ENCODE measurements at places on chromosomes 3 and 15.
A peak's percentile ranks its signal among the peaks of the same experiment; 100 is the strongest.

DNA sequence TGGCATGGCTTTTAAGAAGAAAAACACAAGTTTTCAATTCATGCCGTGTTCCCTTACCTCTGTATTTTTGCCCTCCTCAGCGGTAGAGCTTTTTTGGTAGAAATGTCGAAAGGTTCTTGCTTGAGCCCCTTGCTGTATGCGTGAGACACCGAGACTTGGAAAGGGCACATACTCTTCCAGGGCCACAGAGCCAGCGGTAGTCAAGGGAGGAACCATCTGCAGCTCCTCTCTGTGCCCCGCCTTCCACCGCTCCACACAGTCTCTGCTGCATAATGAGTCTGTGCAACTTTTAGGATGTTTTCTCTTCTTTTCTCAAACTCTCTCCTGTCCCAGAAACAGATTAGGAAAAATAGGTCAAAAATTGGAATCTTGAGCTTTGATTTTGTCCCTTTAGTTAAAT is 77.5 kb downstream of the LPP start:
- DNase-seq = no peak

- DNase-seq = no peak
These were observed 2.2 kb downstream of the IGF1R start for GRCh38 chr15:98650417-98651035.

DNA sequence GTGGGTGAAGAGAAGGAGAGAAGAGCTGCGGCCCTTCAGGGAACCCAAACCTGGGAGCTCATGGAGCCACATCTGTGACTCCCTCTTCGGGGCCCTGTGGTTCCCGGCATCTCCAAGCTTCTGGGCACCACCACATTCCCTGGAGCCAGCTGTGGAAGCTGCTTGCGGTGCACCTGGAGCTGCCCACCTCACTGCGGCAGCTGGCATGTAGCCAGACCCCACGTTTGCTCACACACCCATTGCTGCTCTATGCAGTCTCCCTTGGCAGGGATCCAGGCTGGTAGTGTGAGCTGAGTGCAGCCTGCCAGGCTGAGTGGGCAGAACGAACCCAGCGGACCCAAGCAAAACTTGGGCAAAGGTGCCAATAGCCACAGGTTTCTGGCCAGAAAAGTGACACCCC is 16.8 kb upstream of the PLA2G4E start:
- no peak for DNase-seq

DNA sequence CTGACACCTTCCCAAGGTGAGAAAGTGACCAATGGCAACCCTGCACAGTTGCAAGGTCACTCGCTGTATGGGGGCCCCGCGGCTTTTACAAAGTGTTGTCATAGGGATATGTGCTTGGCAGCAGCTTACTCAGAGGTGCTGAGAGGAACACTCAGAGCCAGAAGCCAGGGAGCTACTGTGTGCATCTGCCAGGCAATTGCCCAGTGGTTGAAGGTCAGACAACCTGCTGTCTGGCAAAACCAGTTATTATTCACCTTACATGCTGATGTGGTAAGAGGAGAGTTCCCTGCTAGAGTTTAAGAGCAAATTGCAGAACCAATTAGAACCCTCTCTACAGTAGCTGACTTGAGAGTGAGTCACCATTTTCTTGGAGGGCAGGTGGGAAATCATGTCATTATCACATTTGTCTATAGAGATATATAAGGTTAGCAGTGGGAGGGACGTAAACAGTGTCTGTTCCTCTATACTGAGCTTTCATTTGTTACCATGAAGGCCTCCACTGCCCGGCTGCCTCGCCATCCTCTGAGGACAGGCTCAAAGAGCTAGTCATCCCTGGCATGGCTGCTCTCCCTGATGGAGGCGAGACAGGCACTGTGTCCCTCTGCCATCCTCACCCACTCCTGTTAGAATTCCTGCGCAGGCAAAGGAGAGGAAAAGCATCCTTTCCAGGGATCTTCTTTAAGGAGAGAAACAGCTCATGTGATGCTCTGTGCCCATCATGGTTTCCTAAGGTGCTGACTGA is 274.4 kb downstream of the PLCL2 start:
- DNase-seq = peak; percentile 16

GRCh38 chr3:94098452-94098851 is 35.6 kb downstream of the NSUN3 start:
- DNase-seq = no peak

- DNase-seq = no peak
These were observed 53.4 kb upstream of the APEH start for GRCh38 chr3:49620728-49621127.

DNA sequence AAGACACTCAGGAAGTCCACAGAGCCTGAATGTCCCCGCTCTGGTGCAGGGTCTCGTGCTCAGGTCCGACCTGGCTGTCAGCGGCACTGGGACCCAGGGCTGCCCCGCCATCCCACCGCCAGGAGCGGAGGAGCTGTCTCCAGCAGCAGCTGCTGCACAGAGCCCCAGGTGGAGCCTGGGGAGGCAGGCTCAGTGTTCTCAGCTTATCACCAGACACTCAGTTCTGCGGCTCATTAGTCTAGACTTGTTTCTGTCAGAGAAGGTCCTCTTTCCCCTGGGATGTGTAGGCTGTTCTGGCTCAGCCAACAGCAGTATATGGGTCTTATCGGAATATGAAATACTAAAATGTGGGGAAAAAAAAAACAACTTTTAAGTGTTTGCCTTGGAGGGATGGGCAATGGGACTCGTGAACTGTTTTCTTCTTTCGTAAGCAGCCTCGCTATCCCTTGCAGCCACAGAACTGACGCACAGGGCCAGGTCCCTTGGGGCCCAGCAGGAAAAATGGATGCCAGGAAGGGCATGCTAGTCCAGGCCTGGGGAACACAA is 75.9 kb downstream of the KLF13 start:
- DNase-seq = no peak

GRCh38 chr3:186453531-186453930 is 90.6 kb downstream of the CRYGS start:
- no peak for DNase-seq

GRCh38 chr15:90901175-90902039 is 1.7 kb upstream of the MAN2A2 start:
- no peak for DNase-seq

All from RCC 7860 (cell line).